ENCODE measurements at places on chromosomes 1 and 21. TPM values are rescaled to one million over a fixed set of nuclear protein-coding genes. Genes with fewer than 3 reads are reported as not detected.

- DNase-seq = no peak
Measured at GRCh38 chr21:45989355-45990048, 7.9 kb downstream of the COL6A1 start.

- DNase-seq = no peak
Measured at GRCh38 chr1:35390600-35391494, 122.3 kb downstream of the ZMYM4 start.

Gene DCST2
- polyA plus RNA-seq = 2.5 TPM

DNA sequence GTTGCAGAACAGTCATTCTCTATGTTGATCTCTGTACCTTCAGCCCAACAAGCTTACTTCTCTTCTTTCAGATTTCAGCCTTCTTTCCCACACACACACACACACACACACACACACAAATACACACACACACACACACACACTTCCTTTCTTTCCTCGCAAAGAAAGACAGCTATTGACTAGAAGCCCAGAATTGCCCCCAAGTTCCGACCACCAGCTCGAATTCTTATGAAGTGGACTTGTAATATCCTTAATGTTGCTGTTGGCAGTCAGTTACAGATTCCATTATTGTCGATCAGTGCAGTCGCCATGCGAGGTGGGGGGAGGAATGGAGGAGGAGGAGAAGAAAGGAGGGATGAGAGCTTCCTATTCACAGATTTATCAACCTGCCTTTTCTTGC lies 125.5 kb downstream of the CLEC20A start:
- peak; percentile 31 for DNase-seq

DNA sequence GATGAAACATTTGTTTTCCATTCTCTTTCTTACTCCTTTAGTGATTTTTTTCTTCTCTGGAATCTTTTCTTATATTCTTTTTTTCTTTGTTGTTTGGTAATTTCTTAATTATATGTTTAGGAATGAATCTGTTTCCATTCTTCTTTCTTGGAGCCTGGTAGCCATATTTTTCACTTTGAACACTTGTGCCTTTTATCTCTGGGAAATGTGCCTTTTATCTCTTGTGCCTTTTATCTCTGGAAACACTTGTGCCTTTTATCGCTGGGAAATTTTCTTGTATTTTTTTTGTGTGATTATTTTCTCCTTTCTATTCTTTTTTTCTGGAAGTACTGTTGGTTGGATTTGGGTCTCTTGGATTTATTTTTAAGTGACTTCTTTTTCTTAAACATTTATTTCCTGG lies 118.2 kb downstream of the LEPR start:
- no peak for DNase-seq

GRCh38 chr1:63794939-63795378 lies 21.1 kb downstream of the ROR1 start:
- DNase-seq = no peak

- DNase-seq = no peak
Measured at GRCh38 chr1:24311741-24312140, 7.4 kb upstream of the GRHL3 start.

Gene ZFP69
- 10.0 TPM for polyA plus RNA-seq

- no peak for DNase-seq
Measured at GRCh38 chr1:192632188-192632587, 3.8 kb upstream of the RGS13 start.

- no peak for DNase-seq
Measured at GRCh38 chr1:178174539-178174938, 80.6 kb downstream of the RASAL2 start.

- DNase-seq = no peak
Measured at GRCh38 chr1:119861547-119861946, 34.8 kb downstream of the ADAM30 start.

Gene AZIN2
- 5.9 TPM for polyA plus RNA-seq

Measured in left kidney (tissue), 8 donors.